Mesothelial cell of epicardium (in vitro differentiated cells): ENCODE measurements at places on chromosomes 2 and 18. TPM values are rescaled to one million over a fixed set of nuclear protein-coding genes. Genes with fewer than 3 reads are reported as not detected.

GRCh38 chr2:142130111-142131009 is 456 bp downstream of the LRP1B start:
- peak; percentile 76 for DNase-seq

The LONRF2 gene
- total RNA-seq = 13.4 to 14.6 TPM (median 13.7 TPM) in 3 replicates

DNA sequence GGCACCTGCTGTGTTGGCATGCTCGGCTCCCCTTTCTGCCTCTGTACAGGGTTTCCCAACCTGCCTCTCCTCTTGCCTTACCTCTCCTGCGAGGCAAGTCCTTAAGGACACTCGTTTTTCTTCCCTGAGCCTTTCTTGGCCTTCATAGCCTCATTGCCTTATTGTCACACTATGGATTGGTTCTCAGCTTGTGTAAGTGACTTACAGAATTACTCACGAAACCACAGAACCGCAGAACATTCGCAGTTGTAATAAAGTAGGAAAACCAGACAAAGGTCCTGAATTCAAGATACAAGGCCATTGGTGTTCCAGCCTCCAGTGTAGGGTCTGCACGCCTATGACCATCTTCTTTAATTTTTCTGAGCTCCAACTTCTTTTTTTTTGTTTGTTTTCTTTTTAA is 317.6 kb upstream of the SMIM21 start:
- DNase-seq = no peak

GRCh38 chr2:53108246-53108645 is 659.4 kb upstream of the CHAC2 start:
- no peak for DNase-seq

The IL1RN gene
- total RNA-seq = not detected in 3 replicates

The IL36B gene
- not detected in 3 replicates for total RNA-seq

DNA sequence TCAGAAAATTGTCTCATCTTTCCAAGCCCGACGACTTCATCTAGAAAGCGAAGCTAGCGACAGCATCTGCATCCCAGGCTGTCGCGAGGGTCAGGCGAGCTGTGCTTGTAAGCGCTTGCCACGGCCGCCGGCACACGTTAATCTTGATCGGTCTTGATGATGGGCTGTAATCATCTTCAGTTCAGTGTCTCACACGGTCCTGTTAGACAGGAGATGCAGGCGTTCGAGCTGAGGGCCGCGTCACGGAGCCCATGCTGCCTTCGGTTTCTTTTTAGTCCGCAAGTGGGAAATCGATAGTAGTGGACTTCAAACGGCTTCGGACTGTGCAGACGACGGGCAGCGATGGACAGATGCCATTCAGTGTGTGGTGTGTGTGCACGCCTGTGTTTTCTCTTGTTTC is 43.6 kb downstream of the ADI1 start:
- no peak for DNase-seq

- no peak for DNase-seq
Measured at GRCh38 chr2:34806891-34807290, 1207.8 kb upstream of the FAM98A start.

DNA sequence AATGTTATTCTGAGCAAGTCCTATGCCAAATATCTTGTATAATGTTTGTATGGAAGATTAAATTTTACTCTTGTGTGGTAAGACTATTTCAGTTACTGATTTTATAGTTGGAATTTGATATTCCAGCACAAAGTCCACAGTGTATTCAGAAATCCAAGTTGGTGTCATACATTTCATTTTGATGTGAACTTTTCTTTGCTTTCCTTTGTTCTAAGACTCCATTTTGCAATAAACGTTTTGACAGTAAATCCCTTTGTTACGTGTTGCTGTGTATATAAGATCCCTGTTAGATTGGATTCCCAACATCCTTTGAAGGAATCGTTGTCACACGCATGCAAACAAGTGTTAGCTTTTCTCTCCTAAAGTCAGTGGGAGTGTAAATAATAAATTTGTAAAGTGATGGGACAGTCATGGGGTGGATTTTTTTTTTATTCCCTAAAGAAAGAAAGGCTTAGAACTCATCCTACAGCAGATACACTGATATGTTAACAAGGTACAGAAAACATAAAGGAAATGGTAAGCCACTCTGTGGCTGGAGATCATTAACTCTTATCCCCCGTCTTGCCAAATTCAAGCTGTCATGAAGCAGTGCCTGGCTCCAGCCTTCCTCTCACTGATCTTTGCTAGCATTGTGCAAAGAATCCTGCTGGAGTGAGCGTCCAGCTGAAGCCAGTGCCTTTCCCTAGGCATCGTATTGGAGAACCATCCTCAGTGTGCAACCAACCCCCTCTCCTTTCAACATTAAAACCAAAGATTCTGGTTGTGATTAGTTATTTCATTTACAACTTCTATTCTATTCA is 127.6 kb upstream of the CDCA7 start:
- no peak for DNase-seq

- DNase-seq = no peak
Measured at GRCh38 chr18:75031717-75032317, 177.1 kb downstream of the PTGR3 start.

DNA sequence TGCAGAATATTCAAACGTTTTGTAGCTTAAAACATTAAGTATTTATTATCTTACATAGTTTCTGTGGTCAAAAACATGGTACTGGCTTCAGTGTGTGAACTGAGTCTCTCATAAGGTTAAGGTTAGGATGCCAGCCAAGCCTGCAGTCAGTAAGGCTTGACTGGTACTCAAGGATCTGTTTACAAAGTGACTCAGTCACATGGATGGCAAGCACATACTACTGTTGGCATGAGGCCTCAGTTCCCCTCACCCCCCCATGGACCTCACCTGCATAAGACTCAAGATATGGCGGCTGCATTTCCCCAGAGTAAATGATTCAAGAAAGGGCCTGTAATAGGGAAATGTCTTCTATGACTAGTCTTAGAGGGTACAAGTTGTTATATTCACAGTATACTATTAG is 1167.5 kb downstream of the DPP10 start:
- no peak for DNase-seq

- DNase-seq = no peak
Measured at GRCh38 chr2:220931491-220931890, 640.6 kb downstream of the EPHA4 start.

DNA sequence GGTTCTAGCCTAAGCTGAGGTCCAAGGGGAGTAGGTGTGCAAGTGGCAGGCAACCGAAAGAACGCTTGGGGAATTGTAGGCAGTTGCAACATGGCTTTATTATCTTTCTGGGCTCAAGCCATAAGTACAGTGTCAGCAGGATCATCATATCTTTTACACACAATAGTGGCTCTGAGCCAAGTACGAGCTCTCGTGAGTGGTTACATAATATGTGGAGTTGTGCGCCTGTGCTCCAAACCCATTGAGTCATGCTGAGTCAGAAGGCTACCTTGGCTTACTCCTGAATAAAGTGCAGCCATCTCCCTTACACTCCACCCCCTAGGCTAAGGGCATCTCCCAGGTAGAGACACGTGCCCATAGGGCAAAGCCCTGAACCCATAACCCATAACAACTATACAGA is 233.9 kb downstream of the SATB2 start:
- DNase-seq = no peak

The SCYGR4 gene
- total RNA-seq = not detected in 3 replicates

The RAD51AP2 gene
- total RNA-seq = 0.13 to 0.18 TPM (median 0.16 TPM) in 3 replicates
